Head of caudate nucleus (tissue), 42 donors: ENCODE measurements at places on chromosomes 4 and X.

GRCh38 chr4:138916763-138917162, 98.8 kb upstream of the NOCT start:
- no peak for DNase-seq

- no peak for DNase-seq
These were observed 21.7 kb downstream of the PJA1 start for GRCh38 chrX:69143530-69143929.

GRCh38 chr4:35463251-35463952, 780.9 kb downstream of the ARAP2 start:
- no peak for DNase-seq

- no peak for DNase-seq
These were observed 368.7 kb downstream of the MID1IP1 start for GRCh38 chrX:39169976-39170375.

- DNase-seq, result no peak
These were observed 60.9 kb downstream of the RTL9 start for GRCh38 chrX:110419512-110419911.

DNA sequence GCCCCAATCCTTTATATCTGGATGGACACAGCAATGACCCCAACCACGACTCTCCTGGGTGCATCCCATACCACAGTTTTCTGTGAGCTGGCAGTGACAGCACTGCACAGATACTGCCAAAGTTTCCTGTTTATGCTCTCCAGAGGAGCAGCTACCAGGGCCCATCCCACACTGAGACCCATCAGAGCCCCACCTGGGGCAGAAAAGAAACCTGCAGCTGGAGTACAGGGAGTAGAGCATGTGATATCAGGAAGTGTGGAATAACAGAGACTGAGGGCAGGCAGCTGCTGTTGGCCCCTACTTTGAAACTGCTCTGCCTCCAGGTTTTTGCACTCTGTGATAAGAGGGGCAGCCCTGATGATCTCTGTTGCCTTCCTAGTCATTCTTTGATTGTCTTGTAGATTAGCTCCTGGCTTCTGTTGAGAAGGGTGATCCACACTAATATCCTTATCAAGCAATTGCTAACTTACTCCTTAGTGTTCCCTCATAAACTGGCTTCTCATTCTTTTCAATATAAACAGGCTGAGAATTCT, 526.3 kb upstream of the TECRL start:
- no peak for DNase-seq

- no peak for DNase-seq
These were observed 905 bp downstream of the NSUN7 start for GRCh38 chr4:40750461-40751258.

DNA sequence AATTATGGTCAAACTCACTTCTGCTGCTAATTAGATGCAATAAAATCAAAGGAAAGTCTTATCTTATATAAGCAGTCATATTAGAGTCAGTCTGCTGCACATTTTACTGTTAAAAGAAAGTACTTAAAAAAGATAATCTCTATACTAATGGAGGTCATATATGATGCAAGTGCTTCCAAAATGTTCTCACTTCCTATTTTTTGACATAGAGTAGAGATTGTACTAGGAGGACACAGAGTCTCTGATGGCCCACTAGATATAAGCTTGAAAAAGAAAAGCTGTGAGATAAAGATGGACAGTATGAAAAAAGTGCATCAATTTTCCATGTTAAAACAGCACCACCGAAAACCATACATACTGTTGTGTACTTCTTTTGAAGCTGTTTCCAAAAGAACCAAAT, 196.9 kb downstream of the KLHL13 start:
- no peak for DNase-seq

DNA sequence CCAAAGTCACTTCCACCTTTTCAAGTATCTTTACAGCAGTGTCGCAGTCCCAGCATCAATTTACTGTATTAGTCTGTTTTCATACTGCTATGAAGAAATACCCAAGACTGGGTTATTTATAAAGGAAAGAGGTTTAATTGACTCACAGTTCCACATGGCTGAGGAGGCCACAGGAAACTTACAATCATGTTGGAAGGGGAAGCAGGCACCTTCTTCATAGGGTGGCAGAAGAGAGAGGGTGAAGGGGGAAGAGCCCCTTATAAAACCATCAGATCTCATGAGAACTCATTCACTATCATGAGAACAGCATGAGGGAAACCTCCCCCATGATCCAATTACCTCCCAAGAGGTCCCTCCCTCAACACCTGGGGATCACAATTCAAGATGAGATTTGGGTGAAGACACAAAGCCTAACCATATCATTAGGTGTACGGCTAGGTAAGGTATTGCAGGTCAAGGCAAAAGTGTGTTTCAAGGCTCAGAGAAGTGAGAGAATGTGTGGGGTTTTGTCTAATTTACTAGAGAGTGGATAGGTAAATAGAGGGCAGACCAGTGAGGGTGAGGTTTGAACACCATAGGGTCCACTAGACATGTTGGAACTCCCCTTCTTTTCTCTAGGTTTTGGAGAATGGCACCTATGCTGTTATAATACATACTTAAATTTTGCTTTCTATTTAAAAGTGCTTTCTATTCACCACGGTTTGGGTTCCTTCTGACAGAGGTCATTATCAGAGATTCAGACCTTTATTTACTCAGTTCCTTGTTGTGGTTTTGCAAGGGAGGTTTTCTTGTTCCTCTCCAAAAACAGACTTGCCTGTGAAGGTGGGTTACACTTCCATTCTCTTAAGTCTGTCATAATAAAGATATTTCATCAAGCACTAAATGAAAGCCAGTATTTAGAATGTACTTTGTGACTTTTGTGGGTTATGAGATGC, 186.6 kb downstream of the CPEB2 start:
- no peak for DNase-seq

GRCh38 chrX:36908801-36909675, 99.1 kb upstream of the FAM47C start:
- DNase-seq, result no peak

GRCh38 chr4:123398853-123399626, 2.4 kb downstream of the SPRY1 start:
- peak; percentile 58 for DNase-seq

DNA sequence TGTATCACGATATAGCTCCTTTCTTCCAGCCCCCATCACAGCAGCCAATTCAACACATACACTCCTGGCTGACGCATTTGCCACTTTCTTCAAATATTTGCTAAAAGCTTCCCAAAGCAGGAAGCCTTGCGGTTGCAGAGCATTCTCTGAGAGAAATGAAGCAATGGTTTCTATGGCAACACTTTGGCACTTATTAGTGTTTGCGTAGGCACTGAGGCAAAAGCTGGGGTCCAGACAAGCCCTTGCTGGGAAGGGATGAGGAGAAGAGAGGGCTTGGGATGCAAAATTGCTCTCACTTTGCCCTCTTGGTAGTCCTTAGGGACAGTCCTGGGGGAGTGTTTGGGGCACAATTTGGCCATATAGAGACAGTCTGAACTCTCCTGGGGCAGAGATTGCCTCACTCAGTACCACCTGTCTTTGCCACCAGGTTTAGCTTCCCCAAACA, 55.0 kb upstream of the PAK3 start:
- peak; percentile 14 for DNase-seq

DNA sequence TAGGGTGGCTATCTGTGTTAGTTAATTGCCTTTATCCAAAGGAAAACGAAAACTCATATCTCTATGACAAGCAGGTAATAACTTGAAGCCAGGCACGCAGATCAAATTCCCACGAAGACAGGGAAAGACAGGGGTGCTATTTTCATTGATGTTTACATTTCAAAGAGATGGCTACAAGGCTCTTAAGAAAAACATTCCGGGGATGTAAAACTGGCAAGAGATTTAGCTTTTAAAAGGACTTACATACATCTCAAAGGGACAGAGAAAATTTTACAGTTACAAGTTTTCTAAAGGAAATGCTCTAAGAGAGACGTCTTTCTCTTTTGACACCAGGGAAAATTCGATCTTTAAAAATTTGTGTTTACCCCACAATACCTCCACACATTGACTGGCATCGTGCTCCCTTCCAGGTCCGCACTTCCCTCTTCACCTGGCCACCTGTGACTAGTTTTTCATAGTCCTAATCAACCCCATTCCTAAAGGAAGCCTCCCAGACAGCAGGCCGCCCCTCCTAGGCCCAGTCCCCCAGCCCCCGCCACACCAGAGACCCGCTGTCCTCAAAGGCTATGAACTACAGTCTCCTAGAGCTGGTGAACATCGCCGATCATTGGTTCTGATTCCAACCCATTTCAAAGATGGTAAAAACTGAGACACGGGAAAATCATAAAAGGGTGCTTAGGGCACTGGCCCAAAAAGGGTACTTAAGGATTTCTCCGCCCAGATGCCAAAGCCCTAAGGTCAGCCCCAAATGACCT, 649 bp upstream of the ARAF start:
- no peak for DNase-seq

- no peak for DNase-seq
These were observed 452.7 kb upstream of the FAT1 start for GRCh38 chr4:187176261-187176910.

- peak; percentile 25 for DNase-seq
These were observed at the start of gene NEXMIF for GRCh38 chrX:74925225-74926088. TSS of gene NEXMIF (minus strand) at chrX:74925452.

DNA sequence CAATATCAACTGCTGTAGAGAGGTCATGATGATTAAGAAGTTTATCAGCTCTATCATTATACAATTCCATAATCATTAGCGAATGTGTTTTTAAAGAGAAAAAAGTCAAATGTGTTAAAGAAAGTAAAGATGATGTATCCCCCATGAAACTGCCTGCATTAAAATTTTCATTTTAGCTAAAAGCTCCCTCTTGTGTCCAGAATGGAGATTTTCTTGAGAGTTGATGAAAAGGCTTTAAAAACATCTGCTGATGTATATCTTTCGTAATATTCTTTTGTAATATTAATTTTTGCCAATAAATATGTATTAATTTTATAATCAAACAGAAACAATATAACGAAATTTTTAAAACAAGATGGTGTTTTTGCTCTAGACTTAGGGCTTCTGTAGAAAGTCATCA, 52.1 kb upstream of the LHFPL1 start:
- no peak for DNase-seq

- DNase-seq, result no peak
These were observed 2.4 kb upstream of the MBNL3 start for GRCh38 chrX:132491191-132491590.

DNA sequence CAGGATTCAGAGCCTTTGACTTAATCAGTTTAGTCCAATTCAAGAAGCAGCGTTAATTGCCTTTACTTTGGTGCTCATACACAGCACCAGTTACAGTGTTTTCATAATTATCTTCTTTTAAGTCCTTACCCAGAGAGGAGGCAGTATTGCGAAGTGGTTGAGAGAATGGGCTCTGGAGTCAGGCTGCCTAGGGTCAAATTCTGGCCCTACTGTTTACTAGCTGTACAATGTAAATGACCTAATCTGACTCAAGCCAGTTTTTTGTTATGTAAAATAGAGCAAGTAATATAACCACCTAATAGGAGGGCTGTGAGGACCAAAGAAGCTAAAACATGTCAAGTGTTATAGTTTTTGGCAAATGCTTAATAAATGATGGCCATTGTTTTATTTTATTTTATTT, 27.6 kb downstream of the WDR44 start:
- no peak for DNase-seq

DNA sequence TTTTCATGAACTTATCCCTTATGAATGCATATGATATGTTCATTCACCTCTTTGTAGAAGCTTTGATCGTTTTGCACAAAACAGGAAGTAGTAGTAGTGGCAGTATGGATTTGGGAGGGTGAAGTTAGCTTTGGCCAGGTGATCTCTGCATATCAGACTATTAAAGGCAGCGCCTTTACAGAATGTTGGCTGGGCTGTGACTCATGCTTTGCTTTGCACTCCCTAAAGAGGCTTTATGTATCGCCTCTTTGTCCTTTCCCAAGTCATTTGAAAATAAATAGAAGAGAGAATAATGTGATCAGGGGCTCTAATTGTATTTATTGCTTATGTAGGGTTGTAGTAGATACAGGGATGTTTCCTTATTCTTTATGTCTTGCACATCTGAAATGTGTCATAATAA, 50.4 kb downstream of the SHROOM3 start:
- DNase-seq, result no peak

- no peak for DNase-seq
These were observed 45.1 kb downstream of the SPATA4 start for GRCh38 chr4:176150356-176150682.

GRCh38 chrX:67601771-67602170, 58.0 kb downstream of the AR start:
- DNase-seq, result no peak

DNA sequence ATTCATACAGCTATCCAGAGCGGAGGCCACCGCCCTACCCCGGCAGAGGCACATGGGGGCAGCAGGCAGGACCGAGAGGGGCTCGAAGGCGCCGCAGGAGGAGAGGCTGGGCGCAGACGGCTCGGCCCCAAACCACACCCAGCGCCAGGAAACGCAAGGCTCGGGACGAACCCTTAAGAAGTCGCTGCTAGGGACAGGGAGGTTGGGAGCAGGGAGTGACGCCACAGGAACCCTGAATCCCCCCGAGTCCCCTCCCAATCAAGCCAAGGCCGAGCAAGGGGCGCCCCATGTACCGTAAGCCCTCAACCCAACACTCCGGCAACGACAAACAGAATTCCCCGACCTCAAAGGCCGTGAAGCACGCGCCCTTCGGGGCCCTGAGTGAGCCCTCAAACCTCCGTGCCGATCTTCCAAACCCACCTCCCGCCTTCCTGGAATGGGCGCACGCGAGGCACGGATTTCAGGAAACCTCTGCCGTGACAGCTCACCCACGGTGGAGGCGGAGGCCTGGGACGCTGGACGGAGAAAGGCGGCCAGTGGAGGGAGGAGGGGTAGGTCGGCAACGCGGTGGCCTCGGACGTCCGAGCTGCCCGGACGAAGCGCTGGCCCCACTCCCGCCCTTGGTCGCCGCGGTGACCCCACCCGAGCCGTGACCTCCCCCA, 1.8 kb downstream of the ZFYVE28 start:
- DNase-seq, result no peak

- DNase-seq, result no peak
These were observed 55.5 kb upstream of the MAGED1 start for GRCh38 chrX:51837921-51838320.

GRCh38 chr4:130851932-130852331, 1756.0 kb downstream of the C4orf33 start:
- no peak for DNase-seq

- peak; percentile 23 for DNase-seq
These were observed 28.7 kb downstream of the MAPK10 start for GRCh38 chr4:86330961-86331742.

DNA sequence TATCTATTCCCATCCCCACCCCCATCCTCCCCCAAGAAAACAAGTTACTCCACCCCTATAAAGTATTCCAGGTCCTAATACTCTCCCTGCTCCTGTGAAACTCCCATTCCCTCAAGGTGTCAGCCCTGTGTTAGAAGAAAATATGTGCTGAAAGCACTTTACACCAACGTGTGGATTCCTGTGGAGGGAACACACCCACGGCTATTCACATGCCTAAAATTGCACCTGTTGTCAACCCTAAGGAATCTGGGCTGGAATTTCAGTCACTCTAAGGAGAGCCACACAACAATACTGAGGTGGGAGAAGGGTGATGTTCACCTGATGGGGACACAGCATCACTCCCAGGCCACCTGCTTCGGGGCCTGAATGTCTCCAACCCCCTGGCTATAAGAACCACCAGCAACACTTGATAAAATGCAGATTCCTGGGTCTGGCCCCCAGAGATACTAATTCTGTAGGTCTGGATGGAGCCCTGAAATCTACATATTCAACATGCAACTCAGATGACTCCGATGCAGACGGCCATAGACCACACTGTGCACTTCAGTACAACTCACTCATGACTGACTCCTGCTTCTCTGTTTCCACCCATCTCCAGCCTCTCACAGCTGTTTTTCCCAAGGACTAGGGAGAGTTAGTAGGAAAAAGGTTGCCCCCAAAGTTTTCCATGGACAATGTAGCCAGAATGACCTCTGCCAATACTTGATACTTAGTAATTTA, 15.8 kb downstream of the SCD5 start:
- DNase-seq, result peak; percentile 54

GRCh38 chrX:39336671-39337311, 535.5 kb downstream of the MID1IP1 start:
- no peak for DNase-seq
